ENCODE measurements at places on chromosomes 4 and X.

- no peak for DNase-seq
These were observed 101.9 kb downstream of the EFNB1 start for GRCh38 chrX:68930542-68931317.

DNA sequence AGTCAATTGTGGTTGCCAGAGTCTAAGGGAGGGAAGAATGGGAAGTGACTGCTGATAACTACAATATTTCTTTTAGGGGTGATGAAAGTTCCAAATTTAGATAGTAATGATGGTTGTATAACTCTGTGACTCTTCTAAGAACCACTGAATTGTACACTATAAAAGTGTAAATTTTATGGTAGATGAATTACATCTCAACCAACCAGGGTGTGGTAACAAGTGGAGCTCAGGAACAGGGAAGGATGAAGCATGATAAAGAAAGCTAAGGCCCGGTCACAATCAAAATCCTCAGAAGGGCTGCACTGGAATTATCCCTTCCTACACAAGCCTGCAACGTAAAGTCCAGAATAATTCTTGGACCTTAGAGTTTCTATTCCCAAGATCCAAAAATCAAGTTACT is 143.2 kb downstream of the PPARGC1A start:
- DNase-seq, result no peak

DNA sequence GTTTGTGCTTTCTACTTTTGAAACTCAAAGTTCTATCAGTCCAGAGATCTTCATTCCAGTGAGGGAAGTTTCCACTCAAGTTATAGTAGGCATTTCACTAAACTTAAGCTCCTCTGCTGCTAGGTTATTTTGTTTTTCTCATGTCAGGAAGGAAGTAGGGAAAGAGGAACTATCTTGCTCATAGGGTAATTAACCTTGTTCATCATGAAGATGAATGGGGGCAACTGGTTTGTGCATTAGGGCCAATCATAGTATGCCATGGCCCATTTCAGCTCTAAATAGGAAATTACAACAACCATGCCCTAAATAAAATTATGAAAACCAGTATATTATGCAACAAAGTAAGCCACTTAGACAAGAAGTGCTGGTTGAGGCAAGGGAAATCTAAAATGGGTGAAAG is 804.7 kb upstream of the NDST4 start:
- no peak for DNase-seq

- DNase-seq, result no peak
These were observed 55.2 kb downstream of the RTL3 start for GRCh38 chrX:78603908-78604307.

- DNase-seq, result no peak
These were observed 131.2 kb upstream of the SMARCAD1 start for GRCh38 chr4:94076498-94076897.

DNA sequence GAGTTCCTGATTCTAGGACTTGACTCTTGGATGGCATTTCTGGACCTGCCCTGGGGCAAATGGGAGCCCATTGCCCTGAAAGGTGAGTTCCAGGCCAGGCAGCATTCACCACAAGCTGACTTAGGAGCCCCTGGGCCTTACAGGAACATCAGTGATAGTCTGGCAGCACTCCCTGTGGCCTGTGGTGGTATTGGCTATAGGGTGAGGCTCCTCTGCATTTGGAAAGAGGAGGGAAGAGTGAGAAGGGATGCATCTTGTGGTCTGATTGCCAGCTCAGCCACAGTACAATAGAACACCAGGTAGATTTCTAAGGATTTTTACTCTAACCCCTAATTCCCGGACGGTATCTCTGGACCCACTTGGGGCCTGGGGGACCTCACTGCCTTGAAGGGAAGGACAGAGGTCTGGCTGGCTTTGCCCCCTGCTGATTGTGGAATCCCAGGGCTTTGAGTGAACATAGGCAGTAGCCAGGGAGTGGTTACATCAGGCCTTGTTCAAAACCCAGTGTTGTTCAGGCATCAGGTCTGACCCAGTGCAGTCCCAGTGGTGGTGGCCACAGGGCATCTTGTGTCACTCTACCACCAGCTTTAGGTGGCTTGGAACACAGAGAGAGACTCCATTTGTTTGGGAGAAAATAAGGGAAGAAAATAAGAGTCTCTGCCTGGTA is 32.9 kb downstream of the MAGED4 start:
- DNase-seq, result no peak

DNA sequence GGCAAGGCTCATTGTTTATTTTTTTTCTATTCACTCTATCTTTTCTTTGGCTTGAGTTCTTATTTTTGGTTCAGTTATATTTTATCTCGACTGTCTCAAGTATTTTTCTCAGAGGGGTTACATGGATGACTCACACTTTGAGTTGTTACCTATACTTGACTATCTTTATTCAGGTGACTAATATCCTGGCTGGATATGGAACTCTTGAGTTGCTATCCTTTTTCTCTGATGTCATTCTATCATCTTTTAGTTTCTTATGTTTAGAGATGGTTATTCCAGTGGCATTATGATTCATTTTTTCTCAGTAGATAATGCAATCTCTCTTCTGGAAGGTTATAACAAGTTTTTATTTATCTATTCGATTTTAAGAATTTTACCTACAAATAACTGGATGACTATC is 117.9 kb downstream of the COX18 start:
- DNase-seq, result no peak

DNA sequence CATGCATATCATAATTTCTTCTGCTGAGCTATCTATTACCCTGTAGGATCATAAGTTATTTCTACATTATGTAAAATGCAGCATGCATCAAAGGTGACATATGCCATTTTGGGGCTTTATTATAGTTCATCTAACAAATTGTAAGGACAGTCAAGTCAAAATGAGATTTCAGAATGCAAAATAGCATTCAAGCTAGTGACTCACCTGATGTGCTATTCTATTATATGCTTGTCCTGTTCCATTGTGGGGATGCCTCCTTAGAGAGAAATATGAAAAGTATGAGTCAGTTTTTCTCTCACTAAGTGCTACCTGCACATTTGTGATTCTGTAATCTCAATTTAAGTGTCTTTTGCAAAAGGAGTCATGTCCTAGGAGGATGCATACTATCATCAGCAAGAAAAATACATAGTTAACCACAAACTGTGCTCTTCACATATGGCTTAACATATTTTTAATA is 647.0 kb upstream of the PCDH10 start:
- no peak for DNase-seq

DNA sequence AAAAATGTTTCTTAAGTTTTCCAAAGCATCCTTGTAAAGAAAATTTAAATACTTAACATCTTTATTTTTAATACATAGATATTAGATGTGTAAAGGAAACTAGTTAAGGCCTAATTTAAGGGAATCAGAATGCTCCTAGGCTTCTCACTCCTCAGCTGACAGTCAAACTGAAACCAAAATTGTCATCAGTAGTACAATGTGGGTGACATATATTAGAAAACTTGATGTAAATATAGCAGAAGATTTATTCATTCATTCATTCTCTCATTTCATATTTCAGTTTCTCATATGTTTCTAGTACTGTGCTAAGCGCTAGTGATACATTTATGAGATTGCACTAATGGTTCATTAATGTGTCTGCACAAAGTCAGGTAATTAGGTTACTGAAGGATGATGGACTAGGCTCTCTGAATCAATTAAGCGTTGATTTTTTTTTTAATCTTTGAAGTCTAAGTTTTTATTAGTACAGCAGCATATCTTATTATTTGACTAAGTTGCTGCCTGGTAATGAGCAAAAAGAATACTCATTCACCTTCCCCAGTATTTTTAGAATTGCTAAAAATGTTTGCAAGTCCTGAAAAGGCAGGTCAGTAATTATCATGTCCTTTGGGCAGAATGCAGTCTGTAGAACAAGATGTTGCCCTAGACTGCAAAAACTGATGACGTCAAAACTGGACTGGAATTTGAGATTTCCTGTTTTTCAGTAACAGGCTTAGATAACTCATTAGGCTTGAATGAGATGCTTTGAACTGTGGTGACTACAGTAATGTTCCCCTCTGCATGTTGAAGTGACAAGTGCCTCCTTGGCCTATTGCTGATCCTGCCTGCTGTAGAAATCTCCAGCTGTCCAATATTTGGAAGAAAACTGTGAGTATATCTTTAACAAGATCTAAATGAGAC is 128.7 kb downstream of the ARHGAP24 start:
- no peak for DNase-seq

DNA sequence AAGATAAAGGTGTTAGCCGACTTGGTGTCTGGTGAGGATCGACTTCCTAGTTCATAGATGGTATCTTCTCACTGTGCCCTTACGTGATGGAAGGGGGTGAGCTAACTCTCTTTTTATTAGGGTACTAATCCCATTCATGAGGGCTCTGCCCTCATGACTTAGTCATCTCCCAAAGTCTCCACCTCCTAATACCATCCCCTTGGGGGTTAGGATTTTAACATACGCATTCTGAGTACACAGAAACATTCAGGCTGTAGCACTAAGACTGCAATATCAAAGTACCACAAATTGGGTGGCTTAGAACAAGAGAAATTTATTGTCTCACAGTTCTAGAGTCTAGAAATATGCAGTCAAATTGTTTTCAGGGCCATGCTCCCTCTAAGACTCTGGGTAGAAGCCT is 58.0 kb upstream of the IL13RA1 start:
- DNase-seq, result no peak

- no peak for DNase-seq
These were observed 870.2 kb downstream of the C4orf33 start for GRCh38 chr4:129966175-129966574.

DNA sequence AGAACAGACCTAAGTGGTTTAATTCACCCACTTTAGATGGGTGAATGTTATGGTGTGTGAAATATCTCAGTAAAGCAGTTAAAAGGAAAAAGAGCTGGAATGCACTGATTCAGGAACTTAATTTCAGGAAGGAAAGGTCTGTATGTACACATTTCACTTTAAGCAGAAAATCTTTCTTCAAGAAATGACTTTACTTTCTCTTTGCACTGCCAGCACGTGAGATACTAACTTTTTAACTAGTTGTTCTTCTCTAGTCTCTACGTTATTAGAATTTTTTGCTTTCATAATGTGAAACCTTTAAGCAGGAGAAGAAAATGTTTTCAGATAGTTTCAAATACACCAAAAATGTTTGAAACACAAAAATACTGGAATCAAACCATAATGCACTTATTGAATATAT is 18.8 kb downstream of the C4orf46 start:
- DNase-seq, result no peak

DNA sequence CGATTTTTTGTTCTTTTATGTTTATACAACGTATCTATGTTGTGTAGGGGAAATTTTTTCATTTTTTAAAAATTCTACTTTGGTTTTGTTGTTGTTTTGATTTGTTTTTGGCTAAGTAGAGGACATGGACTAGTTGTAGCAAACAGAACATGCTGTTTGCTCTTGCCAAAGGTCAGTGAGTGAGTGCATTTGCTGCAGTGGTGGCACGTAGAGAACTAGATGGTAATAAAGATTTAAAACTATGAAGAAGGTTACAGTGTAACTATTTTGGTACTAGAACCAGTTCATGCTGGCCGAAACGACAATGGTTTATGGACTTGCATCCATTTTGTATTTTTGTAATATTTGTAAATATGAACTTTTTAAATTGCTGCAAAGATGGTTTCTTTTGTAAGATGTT is 1.9 kb upstream of the SCML1 start:
- no peak for DNase-seq

DNA sequence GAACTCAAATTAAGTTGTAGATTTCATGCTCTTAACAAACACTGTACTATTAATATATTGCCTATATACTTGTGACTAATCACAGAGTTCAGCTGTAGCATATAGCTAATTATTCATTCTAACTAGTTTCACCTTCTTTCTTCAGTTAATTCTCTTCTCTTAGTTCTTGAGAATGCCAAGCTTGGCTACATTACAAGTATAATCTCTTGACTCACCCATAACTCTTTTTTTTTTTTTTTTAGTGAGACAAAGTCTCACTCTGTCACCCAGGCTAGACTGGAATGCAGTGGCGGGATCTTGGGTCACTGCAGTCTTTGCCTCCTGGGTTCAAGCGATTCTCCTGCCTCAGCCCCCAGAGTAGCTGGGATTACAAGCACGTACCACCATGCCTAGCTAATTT is 5.4 kb downstream of the KLHL5 start:
- DNase-seq, result no peak

- DNase-seq, result no peak
These were observed 3.5 kb downstream of the TMEM154 start for GRCh38 chr4:152676052-152676854.

- no peak for DNase-seq
These were observed 18.6 kb upstream of the SAT1 start for GRCh38 chrX:23764188-23764984.

DNA sequence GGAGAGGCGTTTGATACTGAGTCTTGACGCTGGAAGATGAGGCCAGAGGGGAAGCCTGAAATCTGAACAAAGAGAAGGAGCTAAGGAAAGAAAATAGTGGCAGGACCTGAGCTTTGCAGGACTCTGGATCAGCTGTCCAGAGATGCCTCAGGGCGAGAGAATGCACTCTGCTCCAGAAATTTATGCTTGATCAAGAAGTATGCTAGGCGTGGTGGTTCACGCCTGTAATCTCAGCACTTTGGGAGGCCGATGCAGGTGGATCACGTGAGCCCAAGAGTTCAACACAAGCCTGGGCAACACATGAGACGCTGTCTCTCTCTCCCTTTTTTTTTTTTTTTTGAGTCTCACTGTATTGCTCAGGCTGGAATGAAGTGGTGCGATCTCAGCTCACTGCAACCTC is 1.9 kb downstream of the TRIM75 start:
- DNase-seq, result no peak

DNA sequence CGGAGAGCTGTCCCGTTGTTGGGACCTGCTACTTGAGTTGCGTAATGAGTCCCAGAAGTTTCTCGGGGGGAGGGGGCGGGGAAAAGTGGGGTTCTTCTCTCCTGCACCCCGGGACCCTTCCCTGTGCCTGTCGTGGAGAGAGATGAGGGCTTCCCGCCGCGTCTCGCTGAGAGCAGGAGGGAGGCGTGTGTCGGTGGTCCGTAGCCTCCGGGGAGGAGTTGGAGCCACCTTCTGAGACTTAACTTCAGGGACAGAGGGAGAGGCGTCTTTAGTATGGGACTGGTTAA is 698 bp downstream of the AFF1 start:
- no peak for DNase-seq

GRCh38 chr4:152972821-152973628 is 36.9 kb downstream of the FHDC1 start:
- no peak for DNase-seq

DNA sequence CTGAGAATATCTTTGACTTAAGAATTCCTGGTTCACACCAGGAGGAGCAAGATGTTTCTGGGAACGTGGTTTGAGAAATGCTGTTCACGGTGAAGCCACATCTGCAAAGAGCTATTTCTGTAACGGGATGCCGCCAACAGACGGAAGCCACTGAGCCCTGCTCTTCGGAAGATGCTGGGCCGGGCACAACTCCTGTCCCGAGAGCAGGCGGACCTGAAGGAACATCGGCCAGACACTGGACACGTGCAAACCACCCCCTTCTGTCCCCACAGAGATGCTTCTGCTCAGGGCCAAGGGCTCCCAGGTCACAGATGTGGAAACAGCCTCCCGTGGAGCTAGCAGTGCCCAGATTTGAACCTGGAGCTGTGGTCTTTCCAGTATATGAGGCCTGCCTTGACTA is 24.3 kb downstream of the HMX1 start:
- DNase-seq, result no peak

Data from NCI-H187 treated with DMSO at 0.1 percent for 48 hours (cell line).